Left kidney (tissue), 8 donors: ENCODE measurements at places on chromosomes 3 and 15.

DNA sequence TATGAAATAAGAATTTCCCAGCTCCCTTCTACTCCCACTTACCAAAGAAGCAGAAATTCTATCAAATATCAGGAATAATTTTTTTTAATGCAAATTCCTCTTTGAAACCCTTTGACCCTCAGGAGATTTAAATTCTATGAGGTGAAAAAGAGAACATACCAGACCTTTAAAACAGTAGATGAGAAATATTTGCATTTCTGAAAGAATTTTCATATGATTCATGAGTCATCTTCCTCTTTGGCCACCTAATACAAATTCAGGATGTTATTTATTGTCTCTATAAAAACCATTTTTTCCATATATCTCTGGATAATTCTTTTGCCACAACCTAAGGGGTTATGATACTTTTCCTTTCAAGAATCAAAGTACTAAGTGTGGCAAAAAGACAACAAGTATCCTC is 67.3 kb upstream of the ST3GAL6 start:
- no peak for DNase-seq

DNA sequence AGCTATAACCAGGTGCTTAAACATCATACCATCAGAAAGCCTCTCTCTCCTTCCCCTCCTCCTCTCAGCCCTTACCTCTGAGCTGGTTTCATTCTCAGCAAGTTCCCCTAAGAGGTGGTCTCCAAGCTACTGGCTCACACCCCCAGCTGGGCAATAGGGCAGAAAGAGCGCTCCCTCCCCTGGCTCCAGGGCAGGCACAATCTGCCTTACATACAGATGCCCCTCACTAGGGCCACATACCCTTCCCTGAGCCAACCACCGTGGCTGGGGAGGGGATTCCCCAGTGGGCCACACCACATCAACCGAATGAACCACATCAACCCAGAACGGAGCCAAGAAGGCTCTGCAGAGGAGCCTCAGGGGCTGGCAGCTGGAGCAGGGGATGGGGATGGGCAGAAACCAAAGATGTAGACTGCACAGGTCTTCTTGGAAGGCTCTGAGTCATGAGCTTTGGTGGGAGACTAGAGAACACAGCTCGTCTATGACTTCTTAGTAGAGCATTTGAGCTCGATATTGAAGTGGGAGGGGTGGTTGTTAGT is 4.6 kb upstream of the FBLN2 start:
- no peak for DNase-seq

- DNase-seq: no peak
Measured at GRCh38 chr3:162034368-162034767, 537.8 kb downstream of the OTOL1 start.

GRCh38 chr15:99333981-99334380 is 82.7 kb downstream of the LRRC28 start:
- DNase-seq: no peak

DNA sequence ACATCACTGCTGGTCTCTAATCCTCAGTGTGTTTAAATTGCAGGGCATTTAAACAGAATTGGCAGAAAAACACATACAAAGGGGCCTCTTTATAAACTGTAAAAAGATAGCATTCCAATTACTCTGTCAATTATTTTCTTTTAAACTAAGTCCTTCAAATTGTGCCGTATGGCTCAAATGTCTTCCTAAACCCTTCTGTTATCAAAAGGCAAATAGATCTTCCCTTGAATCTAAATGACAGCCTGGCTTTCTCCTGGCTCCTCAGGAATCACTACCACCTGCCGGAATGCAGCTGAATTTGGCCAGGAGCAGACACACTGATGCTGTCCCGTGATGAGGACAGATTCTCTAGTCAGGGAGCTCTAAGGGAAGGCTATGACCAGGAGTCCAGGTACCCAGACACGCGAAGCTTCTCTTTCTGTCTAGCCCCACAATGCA is 85.6 kb downstream of the IGF2BP2 start:
- no peak for DNase-seq

DNA sequence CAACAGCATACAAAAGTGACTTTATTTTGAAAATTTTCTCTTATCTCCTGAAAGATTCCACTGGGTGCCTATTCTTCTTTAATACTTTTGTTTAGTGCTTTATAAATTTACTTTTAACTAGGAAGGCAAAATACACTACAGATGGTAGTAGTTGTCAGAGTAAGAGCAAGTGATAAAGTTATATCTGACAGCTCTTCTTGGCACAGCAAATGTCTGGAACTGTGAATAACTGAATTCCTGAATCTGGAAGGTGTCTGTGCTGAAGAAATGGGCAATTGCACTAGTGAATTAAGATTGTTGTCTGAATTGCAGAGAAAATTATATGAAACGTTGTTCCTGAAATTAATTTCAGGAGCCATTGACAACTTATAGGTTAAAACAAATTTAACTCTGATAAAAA is 213.8 kb upstream of the CBLB start:
- DNase-seq: no peak

- DNase-seq: no peak
Measured at GRCh38 chr15:74907163-74907870, 666 bp upstream of the FAM219B start.

GRCh38 chr3:122572940-122573412 is 4.5 kb upstream of the PARP15 start:
- no peak for DNase-seq

DNA sequence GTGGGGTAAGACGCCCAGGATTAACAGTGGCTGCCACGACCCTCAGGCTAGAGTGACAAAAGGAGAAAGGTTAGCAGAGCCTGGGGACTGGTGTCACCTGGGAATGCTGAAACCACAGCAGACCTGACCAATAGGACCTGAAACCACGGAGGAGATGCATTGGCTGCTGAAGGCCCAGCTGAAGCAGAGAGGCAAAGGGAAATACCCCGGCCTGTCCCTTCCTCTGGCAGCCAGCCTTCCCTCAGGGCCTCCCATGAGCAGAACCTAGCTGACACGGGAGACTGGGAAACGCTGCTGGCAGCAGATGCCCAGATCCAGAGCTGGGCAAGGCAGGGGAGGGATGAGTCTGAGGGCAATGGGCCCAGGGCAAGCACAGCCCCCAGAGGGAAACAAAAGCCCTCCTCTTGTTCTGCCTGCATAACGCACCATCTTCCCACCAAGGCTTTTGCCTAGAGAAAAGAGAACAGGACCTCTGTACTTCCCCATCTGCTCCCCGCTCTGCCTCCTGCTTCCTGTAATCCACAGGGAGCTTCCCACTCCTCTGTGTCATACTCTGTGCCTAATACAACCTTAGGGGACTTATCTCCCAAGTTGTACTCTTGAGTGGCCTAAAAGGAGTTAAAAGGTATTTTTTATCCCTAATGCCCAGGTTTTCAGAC is 216.2 kb downstream of the ABHD5 start:
- no peak for DNase-seq

DNA sequence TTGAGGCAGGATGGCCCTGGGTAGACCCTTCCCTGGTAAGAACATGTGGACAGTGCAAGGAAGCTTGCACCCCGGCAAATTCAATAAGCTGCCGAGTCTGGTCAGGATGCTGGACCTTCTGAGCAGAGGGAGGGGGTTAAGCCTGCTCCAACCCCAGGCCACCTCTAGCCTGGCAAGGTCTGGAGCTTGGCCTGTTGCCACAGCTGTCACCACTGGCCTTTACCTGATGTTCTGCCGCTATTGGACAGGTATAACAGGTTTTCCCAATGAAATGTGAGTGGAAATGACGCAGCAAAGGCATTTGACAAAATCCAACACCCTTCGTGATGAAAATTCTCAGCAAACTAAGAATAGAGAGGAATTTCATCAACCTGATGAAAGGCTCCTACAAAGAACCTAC is 699 bp upstream of the MESP1 start:
- DNase-seq: no peak

GRCh38 chr15:90869140-90869541 is 753 bp downstream of the FURIN start:
- no peak for DNase-seq

DNA sequence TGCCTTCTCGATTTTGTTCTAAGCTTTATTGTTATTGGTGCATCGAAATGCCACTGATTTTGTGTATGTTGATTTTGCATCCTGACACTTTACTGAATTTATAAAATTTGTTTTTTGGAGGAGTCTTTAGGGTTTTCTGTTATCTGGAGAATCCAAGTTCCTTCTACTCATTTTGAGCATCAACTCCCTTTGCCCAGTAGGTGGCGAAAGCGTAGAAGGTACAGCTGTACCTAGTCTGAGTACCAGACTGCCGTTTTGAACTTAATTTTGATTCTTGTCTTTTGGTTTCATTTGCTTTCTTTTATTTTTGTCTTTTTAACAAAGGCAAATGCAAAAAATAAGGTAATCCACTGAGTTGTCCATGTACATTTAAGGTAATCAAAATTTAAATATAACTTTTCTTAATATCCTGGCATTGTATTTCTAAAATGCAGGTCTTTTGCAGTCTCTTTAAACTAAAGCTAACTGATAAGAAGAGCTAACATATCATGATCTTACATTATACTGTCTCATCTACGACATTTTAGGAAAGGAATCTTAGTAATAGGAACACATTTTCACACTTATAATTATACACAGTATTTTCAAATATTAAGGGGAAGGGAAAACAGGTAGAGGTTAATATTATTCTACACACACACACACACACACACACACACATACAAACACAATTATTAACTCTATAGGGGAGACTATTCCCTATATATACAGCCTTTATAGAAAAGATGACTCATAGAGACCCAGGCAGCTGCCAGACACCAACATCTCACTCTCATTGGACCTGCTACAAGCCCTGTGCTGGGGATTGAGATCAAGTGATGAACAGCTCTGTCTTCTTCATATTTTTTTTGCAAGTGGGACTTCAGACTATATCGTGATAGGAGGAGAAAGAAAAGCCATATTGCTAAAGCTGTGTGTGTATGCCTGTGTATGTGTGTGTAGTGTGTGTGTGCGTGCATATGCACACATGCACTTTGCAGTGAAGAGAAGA is 71.8 kb downstream of the SYNPR start:
- peak; percentile 56 for DNase-seq

- no peak for DNase-seq
Measured at GRCh38 chr3:8451696-8452095, 49.9 kb upstream of the LMCD1 start.

- peak; percentile 11 for DNase-seq
Measured at GRCh38 chr3:156371701-156372100, 183.2 kb downstream of the SSR3 start.

DNA sequence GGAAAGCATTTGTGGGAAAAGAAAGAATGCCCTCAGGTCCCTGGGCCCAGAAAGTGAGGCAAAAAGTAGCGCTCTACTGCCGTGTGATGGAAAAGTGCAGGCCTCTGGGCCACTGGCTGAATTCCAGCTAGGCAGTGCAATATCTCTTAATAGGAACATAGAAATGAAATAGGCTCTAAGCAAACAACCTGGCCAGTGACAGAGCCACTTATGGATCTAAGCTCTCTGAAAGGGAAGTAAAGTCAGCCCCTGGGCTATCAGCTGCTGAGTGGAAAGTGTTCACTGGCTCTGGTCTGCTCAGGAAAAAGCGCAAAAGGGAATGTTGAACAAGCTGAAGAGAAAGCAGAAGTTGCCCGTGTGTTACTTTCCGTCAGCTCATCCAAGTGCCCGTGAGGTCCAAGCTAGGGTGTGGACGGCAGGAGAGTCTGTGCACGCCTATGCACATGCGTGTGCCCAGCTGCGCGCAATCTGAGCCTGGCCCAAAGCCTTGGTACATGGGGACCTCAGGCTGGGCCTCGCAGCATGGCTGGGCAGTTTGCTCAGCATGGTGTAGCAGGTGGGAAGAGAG is 74.0 kb upstream of the RAD18 start:
- DNase-seq: no peak

- no peak for DNase-seq
Measured at GRCh38 chr15:64583983-64584382, 123.6 kb downstream of the ZNF609 start.

GRCh38 chr3:19888428-19889152 is 45.4 kb downstream of the EFHB start:
- DNase-seq: no peak

DNA sequence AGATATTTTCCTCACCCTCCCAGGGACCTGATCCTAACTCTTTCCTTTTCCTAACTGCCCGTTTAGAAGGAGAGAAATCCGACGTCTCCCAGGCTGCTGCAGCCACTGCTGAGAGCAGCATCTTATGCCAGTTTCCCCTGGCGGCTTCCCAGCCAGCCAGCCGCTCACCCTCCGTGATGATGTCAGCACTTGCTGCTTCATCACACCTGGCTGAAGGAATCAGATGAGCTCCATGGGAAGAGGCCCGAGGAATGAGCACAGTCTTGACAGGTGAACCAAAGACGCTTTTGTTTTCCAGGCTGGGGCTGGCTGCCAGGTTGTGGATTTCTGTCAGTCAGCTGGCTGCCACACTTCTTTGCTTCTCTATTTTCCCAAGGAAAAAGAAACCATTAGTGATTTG is 445.1 kb upstream of the RBMS3 start:
- no peak for DNase-seq
